ENCODE measurements at places on chromosomes 12 and 14.

GRCh38 chr14:101856536-101856935 is 95.0 kb downstream of the PPP2R5C start:
- DNase-seq: no peak

GRCh38 chr12:23987046-23987445 is 37.6 kb upstream of the SOX5 start:
- DNase-seq: no peak

DNA sequence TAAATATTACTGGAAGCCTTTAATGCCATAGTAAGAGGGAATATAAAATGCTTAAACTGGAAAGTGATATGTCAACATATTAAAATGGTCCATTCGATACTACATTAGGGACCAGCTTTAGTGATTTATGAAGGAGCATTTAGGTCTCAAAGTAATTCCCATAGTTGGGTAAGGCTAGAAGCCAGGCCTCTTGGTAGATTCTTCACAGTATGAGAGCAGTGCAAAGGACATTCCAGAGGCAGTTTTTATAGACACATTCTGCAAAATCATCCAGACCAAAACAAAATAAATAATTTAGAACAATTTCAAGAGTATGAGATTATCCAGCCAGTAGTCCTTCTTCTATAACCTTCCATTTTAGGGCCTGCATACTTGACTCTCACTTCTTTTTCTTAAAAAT is 142.6 kb upstream of the PDZRN4 start:
- DNase-seq: no peak

DNA sequence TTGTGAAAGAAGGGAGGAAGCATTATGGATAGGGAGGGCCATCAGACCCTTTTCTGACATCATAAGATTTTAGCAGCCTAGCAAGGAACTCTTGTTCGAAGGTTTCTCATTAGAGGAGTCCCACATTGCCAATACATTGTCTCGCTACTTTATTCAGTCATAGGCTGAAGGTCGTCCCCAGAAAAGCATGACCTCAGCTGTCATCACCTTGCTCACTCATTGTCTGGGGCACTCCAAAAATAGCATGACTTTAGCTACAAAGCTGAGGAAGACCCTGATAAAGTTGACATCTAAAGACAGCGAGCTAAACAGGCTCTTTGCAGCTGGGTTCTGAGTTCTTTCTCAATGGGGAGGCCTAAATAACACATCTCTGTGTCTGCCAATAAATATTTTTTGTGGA is 112.4 kb upstream of the PTPRR start:
- DNase-seq: no peak

DNA sequence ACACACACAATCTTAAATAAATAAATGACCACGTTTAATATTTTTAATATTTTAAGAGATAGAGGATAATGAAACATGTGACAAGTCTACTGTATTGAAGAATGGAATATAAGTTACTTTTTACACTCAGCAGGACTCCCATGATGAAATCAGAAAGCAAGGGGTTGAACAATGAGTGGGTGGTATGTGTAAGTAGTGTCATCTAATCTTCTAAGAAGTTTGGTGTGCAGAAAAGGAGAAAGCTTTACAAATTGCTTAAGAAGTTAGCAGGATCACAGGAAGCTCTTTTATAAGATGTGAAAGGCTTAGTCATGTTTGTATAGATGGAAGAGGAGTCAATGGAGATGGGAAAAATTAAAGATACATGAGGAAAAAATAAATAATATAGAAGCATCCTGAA is 47.8 kb downstream of the SLC15A5 start:
- no peak for DNase-seq

- no peak for DNase-seq
These were observed 151.5 kb downstream of the PRKCH start for GRCh38 chr14:61472801-61473376.

DNA sequence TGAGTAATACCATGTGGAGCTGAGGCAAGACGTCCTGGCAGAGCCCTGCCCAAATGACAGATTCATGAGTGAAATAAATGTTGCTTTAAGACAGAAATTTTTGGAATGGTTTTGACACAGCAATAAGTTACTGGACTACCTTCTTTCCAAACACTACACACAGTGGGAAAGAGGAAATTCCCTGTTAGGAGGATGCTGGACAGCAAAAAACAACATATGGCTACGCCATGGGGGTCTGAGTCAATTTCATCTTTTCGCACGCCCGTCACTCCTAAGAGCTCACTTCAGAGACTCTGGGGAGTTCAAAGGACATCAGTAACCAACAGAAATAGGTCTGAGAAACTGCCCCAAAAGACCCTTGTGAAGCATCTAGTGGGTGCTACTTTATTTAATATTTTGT is 55.4 kb downstream of the TMEM132C start:
- DNase-seq: no peak

GRCh38 chr14:103527408-103528145 is 1.4 kb upstream of the TRMT61A start:
- DNase-seq: peak; percentile 65

DNA sequence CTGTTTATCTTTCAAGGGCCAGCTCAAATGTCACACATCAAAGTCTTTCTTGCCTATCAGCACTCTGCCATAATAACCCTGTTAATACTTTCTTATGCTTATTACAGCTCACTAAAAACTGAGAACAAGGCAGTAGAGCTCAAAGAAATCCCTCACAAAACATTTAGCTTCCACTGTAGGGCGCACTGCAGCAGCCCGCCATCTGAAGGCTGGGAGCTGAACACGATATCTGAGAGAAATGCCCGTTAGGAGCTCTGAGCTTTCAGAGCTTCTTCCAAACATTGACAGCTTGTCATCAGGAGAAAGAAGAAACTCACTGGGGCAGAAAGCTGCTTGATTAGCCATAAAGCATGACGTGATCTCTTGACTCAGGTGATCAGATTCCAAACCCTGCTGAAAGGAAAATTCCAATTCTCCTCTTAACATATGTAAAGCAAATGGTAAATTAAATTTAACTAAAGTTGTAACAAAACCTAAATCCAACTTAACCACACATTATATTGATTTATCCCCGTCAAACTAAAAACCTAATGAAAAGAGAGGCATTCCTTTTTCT is 175.7 kb downstream of the C12orf50 start:
- no peak for DNase-seq

DNA sequence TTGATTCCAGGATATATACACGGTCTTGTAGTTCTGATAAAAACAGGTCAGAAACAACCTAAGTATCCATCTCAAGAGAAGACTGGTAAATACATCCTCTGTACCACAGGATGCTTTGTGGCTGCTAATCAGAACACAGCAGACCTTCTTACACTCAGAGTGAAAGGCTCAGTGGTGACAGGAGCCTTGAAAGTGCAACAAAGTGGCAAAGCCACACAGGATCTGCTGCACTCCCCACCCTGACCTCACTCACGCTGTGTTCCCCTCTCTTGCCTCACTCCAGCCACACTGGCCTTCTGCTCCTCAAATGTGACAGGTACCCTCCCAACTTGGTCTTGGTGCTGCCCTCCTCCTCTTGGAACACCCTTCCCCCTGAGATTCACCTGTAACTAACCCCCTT is 98.1 kb upstream of the GRIP1 start:
- DNase-seq: no peak

DNA sequence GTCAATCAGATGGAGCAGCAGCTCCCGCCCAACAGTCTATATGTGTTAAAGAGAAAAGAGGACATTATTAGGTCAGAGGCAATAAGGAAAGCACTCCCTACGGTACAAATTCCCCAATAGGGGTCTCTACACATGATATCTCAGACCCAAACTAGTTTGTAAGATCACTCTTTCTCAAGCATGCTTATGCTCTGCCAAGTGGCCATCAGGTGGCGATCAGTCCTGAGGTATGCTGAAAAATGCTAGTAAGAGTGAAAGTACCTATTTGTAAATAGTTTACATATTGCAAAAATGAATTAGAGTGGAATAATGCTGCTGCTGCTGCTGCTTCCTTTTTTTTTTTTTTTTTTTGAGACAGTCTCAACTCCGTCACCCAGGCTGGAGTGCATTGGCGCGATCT is 61.0 kb downstream of the CPM start:
- peak; percentile 52 for DNase-seq

- DNase-seq: no peak
These were observed 274.5 kb downstream of the MED13L start for GRCh38 chr12:116002890-116003536.

- peak; percentile 55 for DNase-seq
These were observed 415.4 kb upstream of the CCDC196 start for GRCh38 chr14:66070542-66071319.

DNA sequence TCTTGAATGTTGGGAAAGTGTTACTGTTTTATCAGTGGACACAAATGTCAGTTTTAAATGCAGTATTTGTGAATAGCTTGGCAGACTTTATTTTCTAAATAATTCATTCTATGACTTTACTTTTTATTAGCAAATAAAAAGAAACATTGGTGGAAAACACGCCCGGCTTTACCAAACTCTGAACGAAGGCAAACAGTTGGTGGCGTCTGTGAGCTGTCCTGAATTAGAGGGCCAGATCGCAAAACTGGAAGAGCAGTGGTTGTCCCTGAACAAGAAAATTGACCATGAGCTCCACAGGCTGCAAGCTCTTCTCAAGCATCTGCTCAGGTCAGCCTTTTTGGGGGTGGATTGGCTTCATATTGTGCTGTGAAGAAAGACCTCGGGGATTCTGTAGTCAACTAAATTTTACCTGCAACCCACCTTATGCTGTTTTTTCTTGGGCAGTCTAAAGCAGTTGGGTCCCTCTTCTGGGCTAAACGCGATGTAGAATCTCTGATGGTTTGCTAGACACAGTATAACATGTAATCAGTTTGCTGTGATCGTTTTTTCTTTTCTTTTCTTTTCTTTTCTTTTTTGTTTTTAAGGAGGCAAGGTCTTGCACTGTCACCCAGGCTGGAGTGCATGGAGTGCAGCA is 156.4 kb downstream of the ESR2 start:
- peak; percentile 3 for DNase-seq

GRCh38 chr14:95468448-95469133 is 47.9 kb downstream of the SYNE3 start:
- no peak for DNase-seq

DNA sequence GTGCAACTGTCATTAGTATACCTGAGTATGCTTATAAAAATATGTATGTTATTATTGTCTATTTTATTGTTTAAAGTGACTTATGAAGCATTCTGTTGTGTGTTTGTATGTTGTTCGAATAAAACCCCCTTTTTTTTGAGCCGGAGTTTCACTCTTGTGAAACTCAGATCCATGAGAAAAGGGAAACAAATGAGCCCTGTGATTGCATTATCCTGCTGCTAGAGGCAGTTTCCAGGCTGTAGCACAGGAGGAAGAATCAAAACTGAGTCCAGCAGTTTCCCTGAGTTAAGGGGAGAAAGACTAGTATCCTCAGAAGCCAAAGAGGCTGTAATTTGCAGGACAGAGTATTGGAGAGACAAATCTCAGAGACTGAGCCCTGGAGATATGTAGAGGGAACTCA is 12.5 kb downstream of the SGPP1 start:
- DNase-seq: no peak

DNA sequence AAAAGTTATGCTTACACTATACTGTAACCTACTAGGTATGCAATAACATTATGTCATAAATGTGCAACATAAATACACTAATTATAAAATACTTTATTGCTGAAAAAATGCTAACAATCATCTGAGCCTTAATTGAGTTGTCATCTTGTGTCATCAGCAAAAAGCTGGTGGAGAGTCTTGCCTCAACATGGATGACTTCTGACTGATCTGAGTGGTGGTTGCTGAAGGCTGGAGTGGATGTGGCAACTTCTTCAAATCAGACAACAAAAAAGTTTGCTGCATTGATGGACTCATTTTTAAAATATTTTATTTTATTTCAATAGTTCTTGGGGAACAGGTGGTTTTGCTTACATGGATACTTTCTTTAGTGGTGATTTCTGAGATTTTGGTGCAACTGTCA is 93.9 kb upstream of the AMN1 start:
- no peak for DNase-seq

Measured in DMS53 (cell line).